GM23338 (cell line): ENCODE measurements at places on chromosomes 5 and 9. TPM values are rescaled to one million over a fixed set of nuclear protein-coding genes. Genes with fewer than 3 reads are reported as not detected.

- no peak overlapping the region for H3K27ac ChIP-seq
- peaks cover 20% of the 10 kb centered on the region; the same call in 1 of the 2 replicates for H3K36me3 ChIP-seq
- DNase-seq = no peak
- no peaks in the 10 kb centered on the region for H3K4me1 ChIP-seq
Measured at GRCh38 chr5:83503662-83504061, 32.1 kb downstream of the VCAN start.

The AK1 gene
- 6.7 and 16.2 TPM in 2 replicates for total RNA-seq

The CENPH gene
- total RNA-seq = 95.1 and 99.4 TPM in 2 replicates

DNA sequence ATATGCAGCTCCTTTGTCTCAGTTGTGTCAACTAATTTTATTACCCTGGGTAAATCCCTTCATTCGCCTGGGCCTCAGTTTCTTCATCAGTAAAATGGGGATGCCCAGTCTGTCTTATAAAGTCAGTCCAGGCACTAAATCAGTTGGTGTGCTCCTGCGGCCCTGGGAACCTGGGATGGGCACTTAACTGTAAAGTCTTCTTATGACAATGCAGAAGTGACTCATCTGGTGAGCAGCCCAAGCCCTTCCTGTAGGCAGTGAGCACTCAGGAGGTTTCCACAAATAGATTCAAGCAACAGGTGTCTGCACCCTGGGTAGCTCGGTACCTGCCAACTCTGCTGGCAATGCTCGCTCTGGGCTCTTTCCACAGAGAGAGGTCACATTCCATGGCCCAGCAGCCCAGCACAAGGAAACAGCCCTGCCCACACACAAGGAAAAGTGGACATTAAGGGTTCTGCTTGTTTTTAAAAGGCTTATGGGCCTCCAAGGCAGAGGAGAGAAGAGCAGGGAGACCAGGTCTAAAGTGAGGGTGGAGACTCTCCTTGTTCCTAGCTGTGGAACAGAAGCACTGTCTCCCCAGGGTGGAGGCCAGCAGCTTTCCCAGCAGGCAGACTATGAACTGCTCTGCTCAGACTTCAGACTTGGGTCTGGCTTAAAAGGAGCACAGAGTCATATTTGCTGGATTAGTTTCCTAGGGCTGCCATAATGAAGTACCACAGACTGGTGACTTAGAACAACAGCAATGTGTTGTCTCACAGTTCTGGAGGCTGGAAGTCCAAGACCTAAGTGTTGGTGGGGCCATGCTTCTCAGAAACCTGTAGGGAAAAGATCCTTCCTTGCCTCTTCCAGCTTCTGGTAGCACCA, 89.7 kb upstream of the ADRA1B start:
- no peak overlapping the region for H3K4me3 ChIP-seq
- no peaks in the 10 kb centered on the region for H3K27me3 ChIP-seq
- H3K4me1 ChIP-seq = no peaks in the 10 kb centered on the region
- H3K27ac ChIP-seq = no peak overlapping the region
- DNase-seq = no peak

- no peaks in the 10 kb centered on the region for H3K27me3 ChIP-seq
- H3K36me3 ChIP-seq = no peaks in the 10 kb centered on the region
- H3K4me1 ChIP-seq = no peaks in the 10 kb centered on the region
- no peak for DNase-seq
Measured at GRCh38 chr9:35311891-35312639, 150.3 kb downstream of the UNC13B start.

DNA sequence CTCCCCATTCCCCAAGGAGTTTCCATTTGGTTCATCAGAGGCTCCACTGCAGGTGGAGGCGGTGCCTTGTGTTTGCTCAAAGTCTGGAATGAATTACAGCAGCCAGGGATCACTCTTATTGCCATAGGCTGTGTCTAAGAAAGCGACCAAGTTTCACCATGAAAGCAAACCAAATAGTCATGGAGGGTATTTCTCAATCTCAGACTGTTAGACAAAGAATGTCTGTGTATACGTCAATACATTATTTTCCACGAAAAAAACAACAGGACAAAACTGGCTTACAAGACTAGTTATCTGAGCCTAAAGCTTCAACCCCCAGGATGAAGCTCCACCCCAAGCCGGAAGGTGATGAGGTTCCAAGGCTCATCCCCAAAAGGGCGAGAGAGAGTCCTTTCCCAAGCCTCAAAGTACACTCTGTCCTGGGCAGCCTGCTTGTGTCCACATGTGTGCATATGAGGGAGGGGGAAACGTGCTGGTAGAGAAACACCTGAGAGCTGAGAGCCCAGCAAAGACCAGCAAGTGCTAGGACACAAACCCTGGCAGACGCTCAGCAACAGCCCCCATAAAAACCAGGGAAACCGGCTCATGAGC, 4.3 kb downstream of the B4GALT1 start:
- no peaks in the 10 kb centered on the region for H3K36me3 ChIP-seq
- peaks cover 5% of the 10 kb centered on the region; the same call in 1 of the 2 replicates for H3K27me3 ChIP-seq
- no peak overlapping the region for H3K4me3 ChIP-seq
- H3K4me1 ChIP-seq = peaks cover 46% of the 10 kb centered on the region
- no peak for DNase-seq
- H3K27ac ChIP-seq = no peak overlapping the region

The HSPA9 gene
- total RNA-seq = 751 and 880 TPM in 2 replicates

The RFESD gene
- 2.4 and 6.3 TPM in 2 replicates for total RNA-seq

The ANGPTL2 gene
- 5.2 and 7.1 TPM in 2 replicates for total RNA-seq

DNA sequence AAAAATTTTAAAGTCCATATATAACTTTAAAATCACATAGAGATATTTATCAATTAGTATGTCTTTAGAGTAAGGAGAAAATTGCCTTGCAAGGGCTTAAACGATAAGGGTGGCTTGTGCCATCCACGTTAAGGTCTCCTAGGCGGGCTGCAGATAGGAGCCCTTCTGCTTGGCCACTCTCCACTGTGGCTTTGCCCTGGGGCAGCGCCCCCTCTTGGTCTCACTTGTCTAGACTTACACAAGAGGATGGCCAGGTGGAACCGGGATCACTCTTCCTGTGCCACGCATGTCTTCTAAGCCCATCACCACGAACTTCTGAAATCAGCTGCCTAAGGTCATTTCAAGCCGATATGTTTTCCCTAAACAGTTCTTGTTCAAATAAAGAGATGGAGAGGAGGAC, 2.9 kb downstream of the FPGS start:
- no peaks in the 10 kb centered on the region for H3K27me3 ChIP-seq
- H3K27ac ChIP-seq = no peak overlapping the region
- H3K36me3 ChIP-seq = no peaks in the 10 kb centered on the region
- peaks cover 12% of the 10 kb centered on the region for H3K4me1 ChIP-seq

DNA sequence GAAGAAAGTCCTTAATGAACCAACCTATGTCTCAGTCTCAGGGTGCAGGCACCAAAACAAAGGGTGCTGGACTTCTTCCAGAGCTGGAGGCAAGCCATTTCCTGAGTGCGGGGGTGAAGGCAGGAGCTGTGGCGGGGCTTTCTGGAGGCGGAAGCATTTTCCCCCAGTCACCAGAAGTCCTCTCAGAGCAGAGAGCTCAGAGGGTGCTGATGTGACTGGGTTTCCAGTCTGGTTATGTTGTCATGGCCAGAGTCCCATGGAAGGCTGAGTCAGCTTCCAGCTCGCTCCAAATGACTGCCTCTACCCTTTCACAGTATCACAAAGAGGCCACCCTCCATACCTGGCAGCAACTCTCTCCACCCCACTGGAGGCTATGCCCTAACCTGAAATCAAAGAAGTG, 86.0 kb downstream of the TRPC7 start:
- H3K27ac ChIP-seq = no peak overlapping the region
- no peak overlapping the region for H3K4me3 ChIP-seq
- DNase-seq = no peak
- H3K36me3 ChIP-seq = no peaks in the 10 kb centered on the region

The ENTPD2 gene
- 1.1 and 1.9 TPM in 2 replicates for total RNA-seq

DNA sequence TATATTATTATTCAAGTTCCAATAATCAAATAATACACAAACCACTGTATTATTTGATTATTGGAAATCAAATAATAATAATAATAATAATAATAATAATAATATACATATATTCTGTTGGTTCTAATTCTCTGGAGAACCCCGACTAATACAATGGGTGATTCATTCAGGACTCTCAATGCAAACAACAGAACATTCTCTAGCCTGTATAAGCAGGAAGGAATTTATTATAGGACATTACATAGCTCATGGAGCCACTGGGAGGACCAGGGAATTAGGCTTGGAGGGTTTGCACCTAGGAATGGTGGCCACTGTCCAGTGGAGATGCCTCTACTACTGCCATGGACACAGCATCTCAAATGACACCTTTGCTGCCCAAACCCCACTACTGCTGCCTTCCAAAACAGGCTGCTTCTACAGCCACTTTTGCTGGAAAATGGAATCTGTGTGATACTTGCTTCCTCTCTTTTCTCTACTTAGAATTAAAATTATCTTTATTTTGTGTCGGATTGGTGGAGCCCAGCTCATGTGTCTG, 25.9 kb downstream of the PTGS1 start:
- H3K36me3 ChIP-seq = no peaks in the 10 kb centered on the region
- H3K4me1 ChIP-seq = no peaks in the 10 kb centered on the region
- no peaks in the 10 kb centered on the region for H3K27me3 ChIP-seq
- H3K27ac ChIP-seq = no peak overlapping the region
- DNase-seq = no peak
- no peak overlapping the region for H3K4me3 ChIP-seq

The NOXA1 gene
- total RNA-seq = 0.59 and 0.62 TPM in 2 replicates

GRCh38 chr5:136081217-136081591, 51.4 kb upstream of the SMAD5 start:
- H3K36me3 ChIP-seq = no peaks in the 10 kb centered on the region
- peaks cover 9% of the 10 kb centered on the region; the same call in 1 of the 2 replicates for H3K27me3 ChIP-seq
- peak overlapping the region; percentile 81 for H3K4me3 ChIP-seq
- H3K27ac ChIP-seq = no peak overlapping the region

The RBM22 gene
- total RNA-seq = 30.7 and 32.3 TPM in 2 replicates

DNA sequence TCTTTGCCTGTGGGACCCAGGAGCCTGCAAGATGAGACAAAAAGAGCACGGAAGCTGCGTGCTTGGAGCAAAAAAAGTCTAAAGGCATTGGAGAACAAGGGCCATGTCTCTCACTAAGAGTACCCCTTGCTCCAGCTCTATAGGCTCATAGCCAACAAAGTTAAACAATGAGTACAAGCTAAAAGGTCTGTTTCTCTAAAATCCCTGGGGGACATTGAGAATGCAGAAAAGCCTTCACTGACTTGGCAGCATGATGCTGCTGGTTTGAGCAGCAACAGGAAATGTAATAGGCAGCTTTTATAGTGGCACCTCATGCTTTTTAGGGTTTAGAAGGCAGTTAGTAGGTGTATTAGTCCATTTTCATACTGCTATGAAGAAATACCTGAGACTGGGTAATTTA, 287.5 kb downstream of the SMARCA2 start:
- H3K4me1 ChIP-seq = no peaks in the 10 kb centered on the region
- no peak for DNase-seq
- no peak overlapping the region for H3K4me3 ChIP-seq
- H3K36me3 ChIP-seq = no peaks in the 10 kb centered on the region

DNA sequence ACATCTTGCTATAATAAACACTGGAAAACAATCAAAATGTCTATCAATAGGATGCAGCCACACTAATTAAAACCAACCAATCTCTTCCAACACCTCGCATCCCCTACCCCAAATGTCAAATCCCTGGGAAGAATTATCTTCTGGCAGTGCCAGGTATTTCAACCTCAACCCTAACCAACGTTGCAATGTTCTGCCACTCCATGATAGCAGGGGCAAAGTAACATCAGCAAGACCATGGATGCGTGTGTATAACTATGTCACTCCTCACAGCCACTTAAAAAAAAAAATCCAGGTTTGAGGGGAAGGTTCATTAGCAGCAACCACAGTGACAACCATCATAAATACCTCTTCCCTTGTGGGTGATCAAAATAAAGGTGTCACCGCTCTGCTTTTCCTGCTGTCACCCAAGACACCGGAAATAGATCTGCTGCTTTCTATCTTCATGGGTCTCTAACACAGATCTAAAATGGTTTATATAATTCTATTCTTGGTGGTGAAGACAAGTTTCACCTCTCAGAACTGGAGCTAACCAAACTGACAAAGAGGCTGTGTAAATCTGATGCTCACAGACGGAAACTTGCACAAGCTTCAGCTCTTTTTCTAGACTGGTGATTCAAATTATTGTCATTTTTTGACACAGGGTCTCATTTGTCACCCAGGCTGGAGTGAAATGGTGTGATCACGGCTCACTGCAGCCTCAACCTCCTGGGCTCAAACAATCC, 9.9 kb downstream of the HSPA9 start:
- peaks cover 91% of the 10 kb centered on the region for H3K36me3 ChIP-seq
- no peak overlapping the region for H3K27ac ChIP-seq
- H3K4me1 ChIP-seq = no peaks in the 10 kb centered on the region
- no peaks in the 10 kb centered on the region for H3K27me3 ChIP-seq
- no peak for DNase-seq

The RABL6 gene
- 117 and 127 TPM in 2 replicates for total RNA-seq

The SMIM27 gene
- total RNA-seq = 0.39 and 3.4 TPM in 2 replicates
